ENCODE measurements at places on chromosomes 11 and 22.

DNA sequence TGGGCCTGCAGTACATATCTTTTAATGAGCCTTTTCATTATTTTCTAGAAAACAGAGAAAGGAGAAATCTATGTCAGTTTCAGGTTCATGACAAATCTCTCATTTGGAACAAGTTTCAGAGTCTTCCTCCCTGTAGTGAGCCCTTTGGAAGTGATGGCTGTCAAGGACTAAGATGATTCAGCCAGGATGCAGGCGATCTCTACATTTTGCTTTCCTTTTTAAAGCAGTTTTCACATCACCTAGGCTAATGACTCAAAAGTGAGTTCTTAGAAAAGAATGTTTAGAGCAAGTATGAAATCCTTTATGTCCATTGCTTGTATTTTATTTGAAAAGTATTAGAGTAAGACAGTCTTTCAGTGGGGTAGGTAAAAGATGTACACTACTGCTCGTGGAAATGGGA, 130.1 kb downstream of the TRPC6 start:
- DNase-seq, result no peak

DNA sequence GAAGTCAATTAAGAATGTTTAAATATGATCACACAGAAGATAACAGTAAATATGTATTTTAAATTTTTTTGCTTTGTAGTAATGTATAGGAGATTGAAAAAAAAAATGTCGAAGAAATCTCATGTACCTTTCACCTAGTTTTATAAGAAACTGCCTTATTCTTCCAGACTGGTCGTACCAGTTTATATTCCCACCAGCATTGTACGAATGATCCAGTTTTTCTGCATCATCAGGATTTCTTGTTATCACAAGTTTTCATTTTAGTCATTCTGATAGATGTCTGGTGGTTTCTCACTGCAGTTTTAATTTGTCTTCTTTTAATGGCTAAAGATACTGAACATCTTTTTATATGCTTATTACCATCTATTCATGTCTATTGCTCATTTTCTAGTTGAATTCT, 101.8 kb upstream of the CTSC start:
- no peak for DNase-seq

DNA sequence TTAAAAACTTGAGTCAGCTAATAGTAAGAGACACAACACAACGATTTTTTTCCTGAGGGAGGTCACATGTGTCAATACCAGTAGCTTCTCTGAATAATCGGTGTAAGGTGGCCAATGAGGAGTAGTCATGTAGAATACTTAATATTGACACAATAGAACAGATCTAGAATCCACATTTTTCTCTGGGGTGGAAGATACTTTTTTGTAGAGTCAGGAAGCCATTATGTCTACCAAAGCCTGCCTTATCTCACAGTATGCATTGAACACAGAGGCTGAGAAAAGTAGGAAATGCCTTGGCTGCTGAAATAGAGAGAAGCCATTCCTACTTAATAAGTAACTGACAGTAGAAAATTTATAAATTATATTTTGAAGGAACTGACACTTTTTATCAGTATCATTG, 725.0 kb downstream of the METTL15 start:
- DNase-seq, result no peak

DNA sequence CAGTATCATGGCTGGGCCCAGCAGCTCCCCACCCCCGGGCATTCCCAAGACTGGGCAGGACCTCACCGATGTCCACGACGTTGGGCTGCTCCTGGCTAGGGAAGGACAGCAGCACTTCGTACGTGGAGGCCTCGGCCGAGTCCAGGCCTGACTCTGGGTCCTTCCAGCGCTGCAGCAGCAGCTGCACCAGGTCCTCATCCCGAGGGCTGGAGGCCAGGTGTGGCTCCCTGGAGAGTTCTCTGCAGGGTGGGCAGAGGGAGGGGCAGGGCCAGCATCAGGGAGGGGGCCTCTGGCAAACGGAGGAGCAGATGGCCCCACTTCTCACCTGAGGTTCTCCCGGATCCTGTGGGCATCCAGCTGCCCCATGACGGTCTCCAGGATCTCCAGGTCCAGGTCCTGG, 341 bp downstream of the NAALADL1 start:
- no peak for DNase-seq

All from activated CD4-positive, alpha-beta T cell treated with anti-CD3 and anti-CD28 coated beads, Interleukin-2, amount 50 U/mL, for 4 hours (primary cell).